Right ventricle myocardium superior (tissue), 1 donor: ENCODE measurements at places on chromosomes 3 and 15. TPM values are rescaled to one million over a fixed set of nuclear protein-coding genes. Genes with fewer than 3 reads are reported as not detected.

SMCO1 gene
- 89.9 TPM for total RNA-seq

CLDN11 gene
- total RNA-seq, result 2.6 TPM

ARIH2 gene
- 164 TPM for total RNA-seq

IL17RC gene
- total RNA-seq, result 33.2 TPM

EPHB3 gene
- total RNA-seq, result 2.2 TPM

CADM2 gene
- total RNA-seq, result 1.2 TPM

TNIK gene
- total RNA-seq, result 22.5 TPM

ACP3 gene
- total RNA-seq, result 1.3 TPM

CHAC1 gene
- 0.46 TPM for total RNA-seq

- no peak for DNase-seq
Measured at GRCh38 chr15:42932833-42933515, 12.4 kb upstream of the TTBK2 start.

DNA sequence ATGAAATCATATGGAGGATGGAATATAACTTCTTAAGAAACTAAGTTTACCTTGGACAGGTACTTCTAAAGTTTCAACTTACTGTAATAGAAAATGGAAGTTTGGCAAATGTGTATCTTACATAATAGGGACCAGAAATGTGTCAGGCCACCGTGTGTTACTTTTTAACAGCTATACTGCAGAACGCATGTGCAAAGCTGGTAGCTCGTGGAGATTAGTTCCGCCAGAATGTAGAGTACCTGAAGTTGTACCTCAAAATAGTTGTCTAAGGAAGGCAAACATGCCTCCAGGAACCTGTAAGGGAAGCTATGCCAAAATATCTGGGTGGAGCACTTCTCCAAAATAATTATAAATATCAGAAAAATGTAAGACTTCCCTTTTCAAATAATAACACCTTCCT, 920.6 kb downstream of the ROBO1 start:
- DNase-seq, result no peak

- no peak for DNase-seq
Measured at GRCh38 chr3:139088462-139089324, 44.0 kb upstream of the PRR23C start.

DNA sequence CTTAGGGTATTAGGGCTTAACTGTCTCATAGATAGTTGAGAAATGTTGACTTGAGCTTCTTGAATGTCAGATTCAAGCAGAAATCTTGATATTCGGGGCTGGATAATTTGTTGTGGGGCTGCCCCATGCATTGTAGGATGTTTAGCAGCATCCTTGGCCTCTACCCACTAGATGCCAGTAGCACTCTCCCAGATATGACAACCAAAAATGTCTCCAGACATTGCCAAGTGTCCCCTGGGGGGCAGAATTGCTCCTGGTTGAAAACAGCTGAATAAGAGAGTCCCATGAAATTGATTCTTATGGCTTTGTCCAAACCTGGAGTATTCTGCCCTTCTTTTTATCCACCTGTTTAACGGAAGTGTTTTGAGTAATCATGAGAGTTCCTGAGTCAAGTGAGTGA, 15.9 kb upstream of the LCMT2 start:
- DNase-seq, result no peak

GRCh38 chr3:21682206-21682605, 68.8 kb downstream of the ZNF385D start:
- DNase-seq, result no peak

- DNase-seq, result no peak
Measured at GRCh38 chr3:53185761-53186465, 24.9 kb downstream of the PRKCD start.

GRCh38 chr3:45479621-45480035, 91.3 kb downstream of the LARS2 start:
- no peak for DNase-seq

DNA sequence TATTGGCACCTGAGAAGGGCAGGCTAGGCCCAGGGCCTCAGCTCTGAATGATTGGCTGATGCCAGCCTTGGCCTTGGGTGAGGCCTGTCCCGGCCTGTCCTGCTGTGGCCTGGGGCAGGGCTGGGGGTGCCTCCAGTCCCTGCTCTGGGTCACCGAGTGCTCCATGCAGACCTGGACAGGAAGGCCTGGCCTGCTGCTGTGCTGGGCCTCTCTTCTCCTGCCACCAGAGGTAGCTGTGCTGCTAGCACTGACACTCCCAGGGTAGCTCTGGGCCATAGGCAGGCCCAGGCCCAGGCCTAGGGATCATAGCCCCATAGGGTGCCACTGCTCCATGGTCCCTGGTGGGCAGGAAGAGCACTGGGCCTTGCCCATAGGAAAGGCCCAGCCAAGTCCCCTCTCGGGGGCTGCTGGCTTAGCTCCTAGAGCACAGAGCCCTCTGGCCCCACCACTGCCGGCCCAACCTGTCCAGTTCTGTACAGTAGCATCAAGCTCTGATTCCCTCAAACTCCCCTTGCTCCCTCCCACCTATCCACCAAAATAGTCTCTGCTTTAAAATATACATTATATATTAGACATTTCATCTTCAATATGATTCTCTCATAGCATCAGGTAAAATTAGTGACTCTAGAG, 18.2 kb downstream of the ABTB1 start:
- DNase-seq, result peak; percentile 51

GRCh38 chr15:90249203-90249863, at the start of gene TTLL13:
TSS of gene TTLL13 (plus strand) at chr15:90249556. CDS start at chr15:90250631, 1,075 bp downstream.
- DNase-seq, result peak; percentile 98

DNA sequence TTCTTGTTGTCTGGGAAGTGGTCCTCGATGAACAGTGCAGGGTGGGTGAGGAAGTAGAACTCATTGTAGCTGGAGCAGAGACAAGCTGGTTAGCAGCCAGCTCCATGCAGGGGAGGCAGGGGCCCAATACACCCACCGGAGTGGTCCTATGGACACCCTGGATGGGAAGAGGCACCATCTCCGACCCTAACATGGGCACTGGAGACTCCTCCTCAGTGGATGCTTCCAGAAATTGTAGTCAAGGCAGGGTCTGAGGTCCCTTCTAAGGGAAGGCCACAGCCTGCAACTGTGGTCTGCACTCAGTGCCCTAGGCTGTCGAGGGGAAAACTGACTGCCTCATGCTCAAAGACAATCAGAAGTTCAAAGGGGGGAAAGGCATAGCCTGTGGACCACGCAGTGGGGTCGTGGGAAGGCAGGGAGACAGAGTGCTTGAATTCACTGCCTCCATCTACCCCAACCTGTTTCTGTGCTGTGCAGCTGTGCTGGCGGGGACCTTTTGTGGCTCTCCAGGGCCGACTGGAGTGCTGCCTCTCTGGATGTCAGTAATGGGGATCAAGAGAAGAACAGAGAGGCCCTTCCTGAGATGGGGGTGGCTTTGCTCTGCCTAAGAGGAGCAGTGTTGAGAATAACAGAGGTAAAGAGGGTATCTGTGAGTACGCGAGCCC, 41.9 kb downstream of the KY start:
- no peak for DNase-seq

DNA sequence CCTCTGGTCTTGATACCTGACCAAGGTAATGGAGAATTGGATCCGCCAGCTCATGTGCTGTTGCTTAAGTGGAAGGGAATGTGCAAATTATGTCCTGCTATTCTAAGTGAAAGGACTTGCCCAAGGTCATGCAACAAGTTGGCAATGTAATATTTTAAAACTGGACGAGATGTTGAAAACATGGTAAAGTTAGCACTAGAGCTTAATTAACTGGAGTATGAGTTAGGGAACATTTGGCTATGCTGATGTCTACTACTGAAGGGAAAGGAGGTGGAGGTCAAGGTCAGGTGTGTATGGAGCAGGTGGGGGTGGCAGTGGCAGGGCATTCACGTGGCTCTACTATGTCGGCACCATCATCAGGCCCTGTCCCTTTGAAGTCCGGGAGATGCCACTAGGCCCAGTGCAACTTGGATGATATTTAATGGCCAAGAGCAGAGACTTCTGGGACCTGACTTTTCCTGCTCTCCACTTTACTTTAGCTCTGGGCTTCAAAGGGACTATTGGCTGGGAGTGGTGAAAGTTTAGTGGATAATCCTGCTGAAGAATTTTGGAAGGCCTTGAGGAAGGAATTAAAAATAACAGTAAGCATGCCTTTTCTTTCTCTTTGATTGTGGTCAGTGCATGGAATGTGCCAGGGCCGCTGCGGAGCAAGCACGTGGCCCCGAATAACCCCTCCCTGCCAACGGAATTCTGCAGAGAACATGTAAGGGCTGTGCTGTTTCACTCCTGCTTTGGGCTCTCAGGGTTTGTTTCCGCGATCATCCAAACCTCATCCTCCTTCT, 14.9 kb downstream of the SMAD3 start:
- DNase-seq, result peak; percentile 65

DNA sequence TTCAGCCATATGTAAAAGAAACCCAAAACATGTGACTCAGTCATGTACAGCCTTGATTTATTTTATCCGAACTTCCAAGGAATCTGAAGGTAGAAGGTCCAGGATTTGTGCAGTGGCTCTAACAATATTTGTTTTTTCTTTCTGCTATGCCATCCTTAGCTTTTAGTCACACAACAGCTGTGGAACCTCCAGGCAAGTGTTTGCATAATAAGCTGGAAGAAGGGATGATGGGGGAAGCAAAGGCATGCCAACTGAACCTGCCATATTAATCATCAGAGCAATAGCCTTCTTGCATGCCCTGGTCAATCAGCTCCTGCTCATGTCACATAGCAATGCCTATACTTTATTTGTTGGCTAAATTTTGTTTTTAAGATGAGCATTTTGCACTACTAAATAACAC, 444.7 kb upstream of the ARPP21 start:
- no peak for DNase-seq

- peak; percentile 54 for DNase-seq
Measured at GRCh38 chr3:45496555-45496954, 98.0 kb upstream of the LIMD1 start.

DNA sequence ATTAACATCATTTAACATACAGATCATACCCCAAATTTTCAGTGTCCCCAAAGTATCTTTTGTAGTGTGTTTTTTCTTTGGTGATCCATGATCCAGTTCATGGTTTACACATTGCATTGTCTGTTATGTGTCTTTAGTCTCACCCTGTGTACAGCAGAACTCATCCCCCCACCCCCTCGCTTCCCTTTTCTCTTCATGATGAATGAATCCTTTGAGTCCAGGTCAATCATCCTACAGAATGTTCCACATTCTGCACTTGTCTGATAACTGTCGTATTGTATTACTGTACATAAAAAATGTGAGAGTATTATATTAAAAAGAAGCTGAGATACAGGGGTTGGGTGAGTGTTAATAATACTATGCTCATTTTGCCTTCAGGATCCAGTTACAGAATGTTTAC, 14.6 kb upstream of the NIT2 start:
- no peak for DNase-seq

GRCh38 chr3:126571078-126571477, 12.3 kb upstream of the C3orf22 start:
- DNase-seq, result no peak
